Pulmonary artery endothelial cell (primary cell): ENCODE measurements at places on chromosomes 16 and 17. TPM values are rescaled to one million over a fixed set of nuclear protein-coding genes. Genes with fewer than 3 reads are reported as not detected.

DNA sequence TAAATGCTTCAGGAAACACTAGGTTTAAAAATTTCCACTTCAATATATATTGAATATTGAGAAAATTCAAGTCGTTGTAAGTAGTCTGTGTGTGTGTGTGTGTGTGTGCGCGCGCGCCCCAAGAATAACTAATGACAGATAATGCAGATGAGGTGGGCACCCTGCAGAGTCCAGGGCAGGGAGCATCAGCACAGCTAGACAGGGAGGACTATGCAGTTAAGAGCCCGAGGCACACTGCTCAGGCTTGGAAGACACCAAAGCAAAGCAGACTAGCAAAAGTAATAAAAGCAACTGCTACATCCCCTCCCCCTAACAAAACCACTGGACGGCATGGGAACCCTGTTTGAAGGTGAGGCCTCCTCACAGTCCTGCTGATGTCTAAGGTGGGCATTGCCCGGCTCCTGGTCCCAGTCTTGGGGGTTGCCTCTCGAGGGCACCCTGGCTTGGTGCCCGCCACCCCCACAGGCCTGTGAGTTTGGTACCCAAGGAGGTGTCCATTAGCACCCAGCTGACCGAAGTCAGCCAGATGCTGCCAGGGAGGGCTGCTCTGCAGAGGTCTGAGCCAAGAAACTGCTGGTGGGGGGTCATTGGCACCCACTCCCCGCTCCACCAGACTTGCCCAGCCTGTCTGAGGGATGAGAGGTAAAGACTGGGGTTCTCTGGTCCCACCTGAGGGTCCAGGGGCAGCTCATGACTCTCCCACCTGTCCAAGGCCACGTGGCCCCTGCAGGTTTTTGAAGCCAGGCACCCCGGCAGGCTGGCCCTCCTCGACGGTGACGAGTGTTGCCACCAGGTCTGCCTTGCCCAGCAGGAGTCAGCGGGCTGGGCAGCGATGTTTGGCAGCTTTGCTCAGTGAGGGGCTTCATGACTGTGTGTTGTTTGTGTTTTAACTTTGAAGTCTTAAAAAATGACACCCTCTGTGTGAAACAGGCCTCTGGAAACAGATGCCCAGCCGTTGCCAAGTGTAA, 18.7 kb downstream of the LRRC75A start:
- no peak for DNase-seq

VPS35 gene
- total RNA-seq: 72.3 and 124 TPM in 2 replicates

GRCh38 chr17:49015924-49016774, 19.0 kb downstream of the IGF2BP1 start:
- DNase-seq: no peak

GRCh38 chr17:55216888-55217287, 47.9 kb upstream of the HLF start:
- no peak for DNase-seq

- no peak for DNase-seq
These were observed 52.2 kb downstream of the DNAH17 start for GRCh38 chr17:78524870-78525510.

- DNase-seq: no peak
These were observed 8.9 kb downstream of the GEMIN4 start for GRCh38 chr17:743139-743538.

WFDC1 gene
- total RNA-seq: not detected in 2 replicates

GRCh38 chr16:53159781-53160436, 105.1 kb downstream of the CHD9 start:
- peak; percentile 36 for DNase-seq

- DNase-seq: no peak
These were observed 23.6 kb downstream of the CUEDC1 start for GRCh38 chr17:57931488-57932137.

TBC1D3G gene
- not detected in 2 replicates for total RNA-seq

DNA sequence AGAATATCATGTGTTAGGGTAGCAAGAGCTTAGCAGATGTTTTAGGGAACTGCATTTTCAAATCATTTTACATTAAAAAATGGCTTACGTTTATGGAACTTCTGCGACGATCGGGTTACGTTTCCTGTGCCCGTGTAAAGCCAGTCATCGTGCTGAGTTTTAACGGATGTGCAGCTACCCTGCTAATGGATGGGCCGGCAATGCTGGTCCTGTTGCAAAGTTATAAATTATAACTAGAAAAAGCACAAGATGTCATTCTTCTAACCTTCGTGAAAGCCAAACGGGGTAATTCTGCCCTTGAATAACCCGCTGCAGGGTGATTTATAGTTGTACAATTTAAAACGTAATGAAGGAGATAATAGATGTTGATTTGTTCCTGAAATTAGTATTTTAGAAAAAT, 339.2 kb downstream of the WWOX start:
- DNase-seq: no peak

ZG16 gene
- not detected in 2 replicates for total RNA-seq

TP53TG3 gene
- 0.49 TPM in 1 of 2 replicates, not detected in the other for total RNA-seq

- DNase-seq: no peak
These were observed 64.1 kb upstream of the LGALS9 start for GRCh38 chr17:27566671-27567562.

DHRS7B gene
- 12.5 and 15.1 TPM in 2 replicates for total RNA-seq

- DNase-seq: no peak
These were observed 17.1 kb upstream of the C17orf58 start for GRCh38 chr17:68013385-68013784.

DNA sequence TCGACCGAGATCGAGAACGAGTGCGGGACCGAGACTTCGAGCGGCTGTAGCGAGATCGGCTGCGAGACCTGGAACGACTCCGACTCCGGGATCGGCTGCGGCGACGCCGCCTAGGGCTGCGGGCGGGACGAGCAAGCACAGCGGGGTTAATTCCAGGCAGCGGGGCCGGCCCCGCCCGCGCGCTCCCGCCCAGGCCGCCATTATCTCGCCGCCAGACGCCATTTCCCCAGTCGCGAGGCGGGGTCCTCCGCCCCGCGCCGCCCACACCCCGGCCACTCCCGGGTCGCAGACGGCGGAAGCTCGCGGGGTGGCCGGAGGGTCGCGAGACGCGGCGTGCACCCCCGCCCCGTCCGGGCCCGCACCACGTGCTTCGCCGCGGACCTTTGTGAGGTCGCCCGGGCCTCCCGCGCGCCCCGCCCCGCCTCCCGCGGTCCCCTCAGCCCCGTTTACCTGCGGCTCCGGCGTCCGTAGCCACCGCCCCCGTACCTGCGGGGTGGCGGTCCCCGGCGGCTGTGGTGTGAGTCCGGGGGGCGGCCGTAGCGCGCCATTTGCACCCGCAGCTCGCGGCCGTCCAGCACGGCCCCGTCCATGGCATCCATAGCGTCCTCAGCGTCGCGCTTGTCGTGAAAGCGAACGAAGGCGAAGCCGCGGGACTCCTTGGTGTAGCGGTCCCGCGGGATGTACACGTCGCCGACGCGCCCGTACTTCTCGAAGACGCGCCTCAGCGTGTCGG, 616 bp downstream of the SRSF2 start:
- DNase-seq: no peak

GRCh38 chr16:14501331-14502255, 128.5 kb downstream of the PARN start:
- peak; percentile 47 for DNase-seq

GRCh38 chr16:31010585-31011325, at the start of gene STX1B:
Gene STX1B, minus strand, starts transcription at chr16:31010638. Its CDS starts 242 bp downstream, at chr16:31010396.
- no peak for DNase-seq

DNA sequence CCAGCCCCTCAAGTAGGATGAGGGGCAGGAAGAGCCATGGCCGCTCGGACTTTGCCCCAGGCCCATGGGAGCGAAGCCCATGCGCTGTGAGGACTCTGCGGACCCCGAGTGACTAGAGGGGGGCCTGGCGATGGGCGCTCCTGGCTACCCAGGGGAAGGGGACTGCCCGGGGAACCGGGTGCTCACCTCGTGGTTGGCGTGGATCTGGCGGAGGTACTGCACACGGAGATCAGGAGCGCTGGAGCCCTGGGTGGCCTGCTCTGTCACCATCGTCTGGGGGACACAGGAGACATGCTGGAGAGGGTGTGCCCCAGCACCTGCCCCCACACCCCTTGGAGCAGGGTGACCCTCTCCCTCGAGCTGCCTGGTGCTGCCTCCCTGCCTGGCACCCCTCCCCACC, 11.0 kb downstream of the FAAP100 start:
- no peak for DNase-seq

DNA sequence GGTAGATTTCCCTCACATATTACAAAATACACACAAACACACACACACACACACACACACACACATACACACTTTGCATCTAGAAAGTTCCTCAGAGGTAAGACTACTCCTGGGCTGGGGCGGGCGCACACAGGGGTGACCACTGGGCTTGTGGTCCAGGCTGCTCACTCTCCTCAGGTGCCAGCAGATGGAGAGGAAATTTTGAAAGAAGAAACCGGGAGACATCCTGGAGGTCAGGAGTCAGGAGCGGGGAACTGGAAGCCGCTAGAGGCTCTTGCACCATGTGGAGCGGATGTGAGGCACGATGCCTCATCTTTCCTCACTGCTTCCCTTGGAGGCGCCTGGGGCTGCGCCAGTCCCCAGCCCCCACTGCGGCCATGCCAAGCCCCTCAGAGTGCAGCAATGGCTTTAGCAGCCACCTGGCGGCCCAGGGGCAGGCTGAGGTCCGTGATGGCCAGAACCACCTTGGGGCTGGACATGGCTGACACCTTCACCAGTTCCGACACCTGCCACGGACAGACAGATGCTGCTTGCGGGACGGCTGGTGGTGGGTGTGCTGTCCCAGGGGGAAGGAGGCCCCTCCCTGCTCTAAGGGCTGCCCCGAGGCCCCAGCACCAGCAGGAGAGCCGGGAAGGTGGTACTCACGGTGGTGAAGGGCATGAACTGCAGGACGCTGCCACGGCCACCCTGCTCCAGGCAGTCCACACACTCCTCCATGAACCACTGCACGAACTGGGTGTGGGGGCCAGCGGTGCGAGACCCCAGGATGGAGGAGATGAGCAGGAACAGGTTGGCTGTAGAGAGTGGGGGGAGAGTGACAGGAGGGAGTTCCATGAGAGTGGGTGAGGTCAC, 4.1 kb downstream of the CSF3 start:
- peak; percentile 77 for DNase-seq

GRCh38 chr16:50086176-50086575, 20.4 kb downstream of the HEATR3 start:
- DNase-seq: no peak

GRCh38 chr16:75868636-75869632, 142.6 kb upstream of the CPHXL start:
- DNase-seq: no peak

BAIAP3 gene
- 0.46 and 0.53 TPM in 2 replicates for total RNA-seq

GRCh38 chr16:50986453-50986852, 164.6 kb downstream of the SALL1 start:
- no peak for DNase-seq

DNA sequence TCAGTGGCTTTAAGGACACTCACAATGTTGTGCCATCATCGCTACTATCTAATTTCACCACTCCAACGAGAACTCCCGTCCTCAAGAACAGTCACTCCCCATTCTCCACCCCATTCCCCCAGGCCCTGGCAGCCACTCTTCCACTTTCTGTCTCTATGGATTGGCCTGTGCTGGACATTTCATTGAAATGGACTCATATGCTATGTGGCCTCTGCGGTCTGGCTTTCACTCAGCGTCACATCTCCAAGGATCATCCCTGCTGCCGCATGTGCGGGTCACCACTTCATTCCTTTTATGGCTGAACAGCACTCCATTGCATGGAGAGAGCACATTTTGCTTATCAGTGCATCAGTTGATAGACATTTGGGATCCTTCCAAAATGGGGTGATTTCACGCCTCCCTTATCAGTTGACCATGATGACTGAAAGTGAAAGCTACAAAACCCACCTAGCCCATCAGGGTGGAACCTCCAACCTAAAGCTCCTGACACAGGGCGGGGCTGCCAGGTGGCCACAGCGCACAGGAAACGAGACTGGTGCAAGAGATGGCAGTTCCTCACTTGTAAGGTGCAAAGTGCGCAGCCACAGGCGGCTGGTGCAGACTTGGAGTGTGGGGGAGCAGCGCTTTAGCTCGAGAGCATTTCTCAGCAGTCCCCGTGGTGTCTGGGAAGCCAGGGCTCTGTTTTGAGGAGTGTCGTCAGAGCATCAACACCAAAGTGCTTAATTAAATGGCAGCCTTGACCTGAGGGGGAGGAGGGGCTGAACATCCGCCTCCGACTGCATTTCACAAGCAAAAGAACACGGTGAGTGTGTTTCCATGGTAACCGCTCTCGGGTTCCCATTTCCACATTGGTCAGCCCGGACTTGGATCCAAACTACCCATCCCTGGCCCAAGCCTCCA, 23.8 kb downstream of the COTL1 start:
- DNase-seq: no peak

DNA sequence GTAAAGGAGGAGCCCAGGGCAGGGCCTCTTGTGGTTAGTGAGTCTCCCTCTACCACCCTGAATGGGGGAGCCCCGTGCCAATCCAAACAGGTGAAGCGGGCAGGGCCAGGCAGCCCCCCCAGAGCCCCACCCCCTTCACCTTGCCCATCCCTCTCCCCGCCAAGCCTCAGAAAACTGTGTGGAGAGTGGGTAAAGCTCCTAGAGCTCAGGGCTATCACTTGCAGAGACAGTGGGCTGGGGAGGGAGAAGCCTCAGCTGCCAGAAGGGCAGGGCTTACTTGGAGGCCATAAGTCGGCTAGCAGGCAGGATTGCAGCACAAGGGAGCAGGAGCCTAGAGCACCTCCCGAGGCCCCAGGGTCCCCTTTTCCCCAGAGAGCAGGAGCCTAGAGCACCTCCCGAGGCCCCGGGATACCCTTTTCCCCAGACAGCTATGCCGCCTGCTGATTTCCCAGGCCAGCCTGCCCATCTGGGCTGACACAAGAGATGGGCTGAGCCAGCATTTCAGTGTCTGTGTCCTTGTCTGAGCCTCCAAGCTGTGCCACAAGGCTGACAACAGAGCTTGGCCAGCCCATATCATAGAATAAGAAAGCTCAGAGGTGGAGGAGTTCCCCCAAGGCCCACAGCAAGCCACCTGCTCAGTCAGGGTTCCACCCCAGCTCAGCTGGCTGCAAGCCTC, 6.7 kb upstream of the KRT14 start:
- no peak for DNase-seq

GRCh38 chr17:41360296-41360995, 9.2 kb downstream of the KRT33B start:
- DNase-seq: no peak

DNA sequence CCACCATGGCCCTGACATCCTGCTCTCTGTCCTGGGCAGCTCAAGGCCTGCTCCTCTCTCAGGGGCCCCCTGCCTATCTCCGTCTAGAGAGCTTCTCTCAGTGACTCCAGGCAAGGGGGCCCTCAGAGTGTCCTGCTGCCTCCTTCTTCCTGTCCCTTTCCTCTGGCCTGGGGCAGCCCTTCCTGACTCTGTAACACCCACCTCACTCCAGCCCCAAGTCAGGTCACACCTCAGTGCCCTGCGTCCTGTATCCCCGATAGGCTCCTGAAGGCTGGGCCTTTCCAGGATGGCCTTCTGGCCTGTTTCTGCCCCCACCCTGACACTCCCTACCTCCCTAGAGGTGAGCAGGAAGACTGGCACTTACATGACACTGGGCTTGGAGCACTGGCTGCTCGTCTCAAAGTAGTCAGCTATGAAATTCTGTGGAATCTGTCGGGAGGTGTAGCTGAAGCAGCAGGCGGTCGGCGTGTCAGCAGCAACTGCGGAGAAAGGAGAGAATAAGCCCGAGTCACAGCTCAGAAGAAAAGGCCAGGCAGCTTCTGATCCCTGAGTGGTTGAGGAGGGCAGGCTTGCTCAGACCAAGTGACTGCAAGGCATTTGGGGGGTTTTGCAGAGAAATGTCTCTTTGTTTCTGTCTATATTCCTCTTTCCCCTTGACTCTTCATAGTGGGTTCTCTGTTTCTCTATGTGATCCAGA, 976 bp downstream of the CCL3L1 start:
- DNase-seq: no peak
